MG63 (cell line): ENCODE measurements at places on chromosomes 2 and 18. TPM values are rescaled to one million over a fixed set of nuclear protein-coding genes. Genes with fewer than 3 reads are reported as not detected.

- no peak for DNase-seq
These were observed 103.8 kb downstream of the TMEFF2 start for GRCh38 chr2:192090911-192091310.

DNA sequence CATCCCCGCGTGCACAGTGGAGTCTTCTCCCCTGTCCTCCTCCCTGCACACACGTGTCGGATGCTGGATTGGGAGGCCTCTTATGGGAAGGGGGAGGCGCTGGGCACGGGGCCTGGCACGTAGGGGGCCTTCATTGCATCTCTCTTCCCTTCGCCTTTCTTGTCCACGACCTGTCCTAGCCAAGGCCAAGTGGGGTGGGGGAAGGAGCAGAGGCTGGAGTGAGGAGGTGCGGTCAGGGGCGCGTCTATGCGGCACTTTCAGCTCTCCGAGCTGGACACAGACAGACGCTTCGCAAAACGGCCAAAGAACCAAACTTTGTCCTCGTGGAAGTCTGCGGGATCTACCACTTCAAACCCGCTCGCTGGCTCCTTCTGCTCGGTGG is 13.4 kb downstream of the ALPG start:
- DNase-seq: no peak

GRCh38 chr2:127037476-127037875 is 69.5 kb downstream of the BIN1 start:
- no peak for DNase-seq

DNA sequence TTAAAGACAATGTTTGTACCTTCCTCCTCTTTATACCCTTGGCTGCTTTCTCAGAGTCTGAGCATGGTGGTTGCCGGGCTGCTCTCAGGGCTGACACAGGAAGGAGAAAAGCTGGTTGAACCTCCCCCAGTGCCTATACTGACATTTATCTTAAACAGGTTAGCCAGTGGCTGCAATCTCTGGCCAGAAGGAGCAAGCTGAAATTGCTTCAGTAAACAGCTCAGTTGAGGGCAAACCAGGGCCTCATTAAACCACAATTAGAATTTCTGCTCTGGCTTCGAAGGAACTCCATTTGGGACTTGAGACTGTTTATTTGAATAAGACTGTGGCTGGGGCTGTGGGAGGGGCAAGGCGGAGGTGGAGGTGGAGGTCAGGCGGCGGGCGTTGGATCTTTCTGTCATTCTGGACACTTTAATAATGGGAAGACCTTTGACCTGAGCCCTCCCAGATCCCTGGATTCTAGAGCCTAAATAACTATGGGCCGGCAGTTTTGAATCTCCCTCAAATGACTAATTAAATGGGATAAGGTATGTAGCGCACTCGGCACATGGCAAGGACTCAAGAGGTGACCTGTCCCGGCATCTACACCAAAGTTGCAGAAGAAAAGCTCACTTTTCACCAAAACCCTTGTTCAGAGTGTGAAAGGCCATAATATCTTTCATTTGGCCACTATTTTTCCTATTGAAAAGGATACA is 120.6 kb upstream of the MYCN start:
- DNase-seq: no peak

GRCh38 chr2:112921982-112922381 is 11.0 kb downstream of the IL37 start:
- no peak for DNase-seq

PAIP2B gene
- 0.03 TPM in 1 of 2 replicates, not detected in the other for total RNA-seq

APLF gene
- 0.99 and 2.5 TPM in 2 replicates for total RNA-seq

RRM2 gene
- 31.3 and 33.2 TPM in 2 replicates for total RNA-seq

MSTN gene
- 13.7 and 29.4 TPM in 2 replicates for total RNA-seq

SP3 gene
- total RNA-seq: 64.7 and 68.4 TPM in 2 replicates

VPS54 gene
- total RNA-seq: 14.6 and 19.1 TPM in 2 replicates
